ENCODE measurements at places on chromosomes 5 and 9.

GRCh38 chr9:34049630-34050384, 1.1 kb upstream of the UBAP2 start:
- DNase-seq = no peak

GRCh38 chr9:87359264-87359663, 138.4 kb upstream of the DAPK1 start:
- DNase-seq = no peak

DNA sequence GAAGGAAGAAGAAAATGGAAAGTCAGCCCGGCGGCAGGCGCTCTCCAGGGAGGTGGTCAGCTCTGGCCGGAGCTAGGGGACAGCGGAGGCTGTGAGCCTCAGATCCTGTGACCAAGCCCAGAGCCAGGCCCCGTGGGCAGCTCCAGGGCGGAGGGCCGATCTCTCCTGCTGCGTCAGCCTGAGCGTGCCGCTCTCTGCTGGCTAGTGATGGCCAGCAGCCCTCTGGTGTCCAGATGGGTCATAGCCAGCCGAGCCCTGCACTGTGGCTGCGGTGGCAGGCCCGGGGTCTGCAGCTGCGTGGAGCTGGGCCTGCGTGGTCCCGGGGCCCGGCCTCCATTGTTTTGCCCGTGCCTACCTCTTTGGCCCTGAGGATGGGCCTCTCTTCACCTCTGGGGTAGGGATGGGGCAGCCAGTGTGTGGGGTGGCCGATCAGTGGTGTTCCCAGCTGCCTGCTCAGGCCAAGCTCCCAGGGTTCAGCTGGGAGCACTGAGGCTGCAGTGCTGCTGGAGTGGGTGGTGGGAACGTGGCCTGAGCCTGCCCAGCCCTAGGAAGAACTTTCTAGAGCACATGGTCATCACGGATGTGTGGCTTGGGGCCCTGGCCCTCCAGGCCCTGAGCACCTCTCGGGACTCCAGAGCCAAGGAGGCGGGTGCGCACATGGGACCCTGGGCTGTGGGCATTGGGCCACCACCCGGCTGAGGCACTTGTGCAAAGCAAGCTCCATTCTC, 17.1 kb upstream of the NRARP start:
- no peak for DNase-seq

GRCh38 chr5:56147106-56147505, 86.0 kb downstream of the ANKRD55 start:
- no peak for DNase-seq

DNA sequence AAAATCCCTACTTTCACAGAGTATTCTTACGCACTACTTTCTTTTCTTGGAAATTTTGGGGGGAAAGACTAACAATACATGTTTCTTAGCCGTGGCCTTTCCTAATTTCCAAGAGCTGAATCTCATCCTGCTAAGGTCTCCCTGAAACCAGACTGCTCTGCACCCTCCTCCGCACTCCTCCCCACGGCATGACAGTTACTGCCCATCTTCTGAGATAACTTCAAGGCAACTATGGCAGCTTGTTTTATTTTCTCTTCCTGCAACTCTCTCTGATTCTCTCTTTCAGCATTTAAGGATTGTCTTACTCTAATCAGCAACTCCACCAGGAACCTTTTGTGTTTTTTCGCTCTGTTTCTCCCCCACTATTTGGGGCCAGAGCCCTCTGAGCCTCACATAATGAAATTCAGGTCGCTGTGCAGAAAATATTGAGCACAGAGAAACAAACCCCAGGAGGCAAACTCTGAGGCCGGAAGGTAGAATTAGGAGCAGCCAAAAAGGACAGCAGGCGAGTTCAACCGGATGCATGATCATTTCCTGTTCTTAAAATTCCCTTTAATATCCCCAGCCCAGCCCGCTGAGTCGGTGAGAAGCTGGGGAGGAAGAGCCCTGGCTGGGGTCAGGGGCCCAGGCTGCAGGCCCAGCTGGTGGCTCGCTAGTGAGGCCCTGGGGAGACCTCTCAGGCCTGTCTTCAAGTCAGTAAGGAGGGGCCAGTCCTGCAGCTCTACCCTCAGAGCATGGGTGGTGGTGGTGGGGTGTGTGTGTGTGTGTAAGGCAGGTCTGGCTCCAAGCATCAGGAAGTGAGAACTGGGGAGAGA, 213.6 kb upstream of the S1PR3 start:
- DNase-seq = no peak

GRCh38 chr5:39447968-39448367, 23.2 kb upstream of the DAB2 start:
- DNase-seq = no peak

GRCh38 chr5:147956064-147956841, 49.9 kb upstream of the C5orf46 start:
- no peak for DNase-seq

GRCh38 chr9:26520141-26520540, 372.5 kb downstream of the CAAP1 start:
- DNase-seq = no peak

GRCh38 chr9:133780962-133781827, 43.0 kb upstream of the SARDH start:
- DNase-seq = no peak

- no peak for DNase-seq
Measured at GRCh38 chr5:160390787-160391696, 8.8 kb downstream of the FAM200C start.

GRCh38 chr9:129569502-129570449, 51.1 kb downstream of the C9orf50 start:
- no peak for DNase-seq

DNA sequence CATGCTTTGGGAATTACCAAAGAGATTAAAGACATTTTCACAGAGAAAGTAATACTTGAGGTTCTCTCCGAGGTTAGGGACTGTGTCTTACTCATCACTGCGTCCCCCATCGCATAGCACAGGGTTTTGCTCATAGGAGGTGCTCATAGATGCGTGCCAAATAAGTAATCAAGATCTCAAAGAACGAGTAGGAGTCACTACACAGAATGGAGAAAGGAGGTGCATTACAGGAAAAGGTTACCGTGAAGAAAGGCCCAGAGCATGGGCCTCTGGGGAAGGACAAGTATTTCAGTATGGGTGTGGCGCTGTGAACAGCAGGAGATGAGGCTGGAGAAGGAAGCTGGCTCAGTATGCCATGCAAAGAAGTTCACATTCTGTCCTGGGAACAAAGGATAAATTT, 182.4 kb downstream of the ACTL7B start:
- no peak for DNase-seq

- DNase-seq = no peak
Measured at GRCh38 chr5:468401-468800, 25.4 kb downstream of the EXOC3 start.

GRCh38 chr5:138930371-138931097, 55.4 kb upstream of the LRRTM2 start:
- no peak for DNase-seq

DNA sequence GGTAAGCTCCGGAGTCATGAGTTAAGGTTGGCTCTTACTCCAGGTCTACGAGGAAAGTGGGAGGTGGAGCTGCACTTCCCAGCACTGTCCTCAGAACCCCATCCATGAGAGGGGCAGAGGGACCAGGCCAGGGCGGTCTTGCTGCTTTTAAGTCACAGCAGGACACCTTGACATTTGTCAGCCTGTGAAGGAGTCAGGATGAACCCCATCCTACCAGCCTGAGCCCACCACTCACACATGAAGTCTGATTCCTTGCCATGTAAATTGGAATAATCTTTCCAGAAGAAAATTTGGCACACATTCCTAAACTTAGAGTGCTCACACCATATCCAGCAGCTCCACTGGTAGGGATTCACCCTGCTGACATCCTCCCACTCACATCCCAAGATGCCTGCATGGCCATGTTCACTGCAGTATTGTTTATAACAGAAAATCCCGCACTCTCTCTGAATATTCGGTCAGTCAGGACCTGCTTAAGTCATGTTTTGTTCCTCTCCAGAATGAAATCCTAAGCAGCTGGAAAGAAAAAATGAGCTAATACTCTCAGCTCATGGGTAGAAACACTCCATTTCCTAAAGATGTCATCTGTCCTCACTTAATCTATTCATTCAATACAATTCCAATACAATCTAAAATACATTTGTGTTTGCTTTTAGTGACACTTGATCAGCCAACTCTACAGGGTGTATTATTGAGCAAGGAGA, 79.3 kb upstream of the COL5A1 start:
- no peak for DNase-seq

GRCh38 chr5:42989190-42989589, 50.9 kb downstream of the ANXA2R start:
- DNase-seq = no peak

DNA sequence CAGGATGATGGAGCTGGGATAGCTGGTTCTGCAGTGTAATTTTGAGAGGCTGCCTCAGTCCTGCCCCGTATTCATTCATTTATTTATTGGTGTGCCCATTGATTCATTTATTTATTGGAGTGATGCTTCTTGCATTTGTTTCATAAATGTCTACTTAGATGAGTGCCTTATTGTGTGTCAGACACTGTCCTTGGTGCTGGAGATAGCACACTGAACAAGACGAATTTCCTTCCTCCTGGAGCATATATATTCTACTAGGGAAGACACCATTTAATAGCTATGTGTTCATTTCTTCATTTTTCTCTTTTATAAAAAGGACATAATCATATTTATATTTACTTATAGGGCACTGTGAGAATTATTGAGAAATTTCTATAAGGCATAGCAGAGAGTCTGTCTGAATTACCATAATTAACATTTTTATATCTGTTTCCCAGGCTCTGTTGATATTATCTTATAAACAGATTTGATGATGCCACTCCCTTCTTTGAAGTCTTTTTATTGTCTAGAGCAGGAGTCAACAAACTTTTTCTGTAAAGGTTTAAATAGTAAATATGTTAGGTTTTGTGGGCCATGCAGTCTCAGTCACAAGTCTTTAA, 433.9 kb upstream of the ZNF608 start:
- no peak for DNase-seq

- DNase-seq = no peak
Measured at GRCh38 chr9:110252509-110253139, 3.7 kb downstream of the TXN start.

DNA sequence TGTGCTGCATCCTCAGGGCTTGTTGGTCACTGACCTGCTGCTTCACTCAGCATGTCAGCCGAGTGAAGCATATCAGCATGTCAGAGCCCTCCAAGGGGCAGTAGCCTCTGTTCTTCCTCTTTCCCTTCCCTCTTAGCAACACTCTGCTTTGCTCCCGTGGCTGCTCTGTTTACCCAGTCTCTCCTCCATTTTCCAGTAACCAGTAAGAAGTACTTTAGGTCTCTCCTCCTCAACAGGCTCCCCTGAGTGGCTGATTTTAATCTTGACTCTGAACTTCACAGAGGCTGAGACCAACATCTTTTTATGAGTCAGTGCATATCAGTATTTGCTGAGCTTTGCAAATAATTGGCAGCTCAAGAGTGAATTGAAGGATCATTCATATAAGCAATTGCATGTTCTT, 18.6 kb upstream of the ADRB2 start:
- DNase-seq = no peak

DNA sequence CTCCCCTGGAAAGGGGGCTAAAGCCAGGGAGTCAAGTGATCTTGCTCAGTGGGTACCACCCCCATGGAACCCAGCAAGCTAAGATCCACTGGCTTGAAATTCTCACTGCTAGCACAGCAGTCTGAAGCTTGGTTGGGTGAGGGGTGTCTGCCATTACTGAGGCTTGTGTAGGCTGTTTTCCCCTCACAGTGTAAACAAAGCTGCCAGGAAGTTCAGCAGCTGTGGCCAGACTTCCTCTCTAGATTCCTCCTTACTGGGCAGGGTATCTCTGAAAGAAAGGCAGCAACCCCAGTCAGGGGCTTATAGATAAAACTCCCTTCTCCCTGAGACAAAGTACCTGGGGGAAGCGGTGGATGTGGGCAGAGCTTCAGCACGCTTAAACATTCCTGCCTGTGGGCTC, 17.1 kb upstream of the EPB41L4A start:
- no peak for DNase-seq

DNA sequence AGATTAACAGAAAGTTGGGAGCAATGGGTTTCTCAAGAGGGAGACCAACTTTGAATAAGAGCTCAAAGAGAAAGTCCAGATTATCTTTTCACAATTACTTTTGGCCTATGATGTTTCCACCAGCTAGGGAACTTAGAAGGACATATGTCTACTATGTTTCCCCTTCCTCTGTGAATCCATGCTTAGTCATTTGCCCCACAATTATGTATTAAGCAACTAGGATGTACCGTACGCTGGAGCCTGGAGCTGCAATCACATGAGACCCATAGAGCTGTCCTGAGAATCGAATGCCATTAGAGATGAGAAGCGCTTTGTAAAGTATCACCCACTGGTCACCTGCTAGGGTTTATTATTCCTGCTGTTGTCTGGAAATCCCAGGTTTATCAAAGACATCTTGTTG, 78.8 kb downstream of the PDE6A start:
- no peak for DNase-seq

DNA sequence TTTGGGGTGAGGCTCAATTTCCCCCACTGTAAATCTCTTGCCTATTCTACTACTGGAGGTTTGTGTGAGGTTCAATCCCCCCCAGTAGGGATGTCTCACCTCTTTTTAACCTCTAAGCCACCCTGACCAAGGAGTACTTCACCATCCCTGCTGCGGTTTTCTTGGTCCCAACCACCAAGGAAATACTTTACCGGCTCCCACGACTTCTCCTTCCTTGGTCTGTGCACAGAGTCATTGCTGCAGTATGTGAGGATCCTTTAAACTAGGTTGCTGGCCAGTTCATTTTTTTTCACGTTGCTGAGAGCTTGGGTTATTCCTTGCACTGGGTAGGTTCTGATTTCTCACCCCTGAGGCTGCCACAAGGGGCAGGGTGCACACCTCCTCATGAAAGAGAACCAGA, 22.5 kb upstream of the HMGCS1 start:
- no peak for DNase-seq

DNA sequence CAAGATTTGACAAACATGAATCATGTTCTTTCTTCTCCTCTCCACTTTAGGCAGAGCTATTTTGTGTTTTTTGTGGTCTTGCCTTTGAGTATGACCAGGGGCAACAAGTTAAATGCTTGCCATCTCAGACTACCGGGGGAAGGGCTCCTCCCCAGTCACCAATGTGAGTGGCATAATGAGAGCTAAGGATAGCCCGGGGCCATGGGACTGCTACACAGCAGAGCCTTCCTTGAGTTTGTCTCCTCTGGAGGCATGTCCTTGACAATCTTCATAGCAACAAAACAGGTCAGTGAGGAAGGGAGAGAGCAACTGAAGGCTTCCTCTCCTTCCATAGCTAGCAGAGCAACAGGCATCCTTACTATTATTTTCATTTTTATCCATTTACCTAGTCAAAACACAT, 299.3 kb downstream of the ENC1 start:
- DNase-seq = no peak

DNA sequence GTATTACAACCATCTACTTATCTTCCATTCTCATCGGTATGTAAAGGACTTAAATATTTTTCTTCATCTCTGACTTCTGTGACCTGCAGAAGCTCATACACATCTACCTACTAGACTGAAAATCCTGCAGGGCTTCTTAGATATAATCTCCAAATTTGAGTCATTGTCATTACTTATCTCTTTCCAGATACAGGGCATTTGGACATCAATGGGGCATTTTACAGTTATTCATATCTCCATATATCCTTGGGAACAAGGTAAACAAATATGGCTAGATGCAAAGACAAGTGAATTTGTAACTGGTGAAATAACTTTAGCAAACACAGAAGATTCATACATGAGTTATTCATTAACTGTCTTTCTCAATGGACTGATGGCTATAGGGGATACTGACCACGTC, 37.7 kb upstream of the IL7R start:
- no peak for DNase-seq

GRCh38 chr9:108755979-108756378, 99.8 kb downstream of the ACTL7B start:
- no peak for DNase-seq

Measured in memory B cell (primary cell).